ENCODE measurements at places on chromosomes 1 and 21.

DNA sequence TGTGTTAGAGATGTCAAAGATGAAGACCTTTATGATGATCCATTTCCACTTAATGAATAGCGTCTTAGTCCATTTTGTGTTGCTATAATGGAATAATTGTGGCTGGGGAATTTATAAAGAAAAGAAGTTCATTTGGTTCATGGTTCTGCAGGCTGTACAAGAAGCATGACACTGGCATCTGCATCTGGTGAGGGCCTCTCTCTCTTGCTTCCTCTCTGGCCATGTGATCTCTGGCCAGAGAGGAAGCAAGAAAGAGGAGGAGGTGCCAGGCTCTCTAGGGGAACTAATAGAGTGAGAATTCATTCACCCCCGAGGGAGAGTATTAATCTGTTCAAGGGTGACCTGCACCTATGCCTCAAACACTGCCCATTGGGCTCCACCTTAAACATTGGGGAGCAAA is 242.8 kb downstream of the DISC1 start:
- no peak for DNase-seq

- peak; percentile 37 for DNase-seq
Observed at GRCh38 chr1:93080179-93080823, 1.2 kb downstream of the MTF2 start.

DNA sequence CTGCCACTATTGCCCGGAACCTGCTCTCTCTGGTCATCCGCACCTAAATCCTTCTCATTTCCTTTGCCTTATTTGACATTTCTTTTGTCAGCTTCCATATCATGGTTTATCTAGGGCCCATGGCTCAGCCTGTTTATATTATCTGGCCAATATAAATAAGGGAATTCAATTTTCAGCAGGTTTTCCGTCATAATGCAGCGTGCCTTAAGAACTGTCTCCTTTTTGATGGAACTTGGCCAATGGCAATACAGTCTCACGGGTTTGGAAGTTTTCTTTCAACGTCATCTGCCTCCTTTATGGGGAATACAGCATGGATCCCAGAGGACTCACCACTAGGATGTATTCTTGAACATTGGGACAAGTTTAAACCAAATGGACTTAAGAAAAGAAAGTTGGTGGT is 77.8 kb upstream of the KIAA0040 start:
- DNase-seq, result no peak

DNA sequence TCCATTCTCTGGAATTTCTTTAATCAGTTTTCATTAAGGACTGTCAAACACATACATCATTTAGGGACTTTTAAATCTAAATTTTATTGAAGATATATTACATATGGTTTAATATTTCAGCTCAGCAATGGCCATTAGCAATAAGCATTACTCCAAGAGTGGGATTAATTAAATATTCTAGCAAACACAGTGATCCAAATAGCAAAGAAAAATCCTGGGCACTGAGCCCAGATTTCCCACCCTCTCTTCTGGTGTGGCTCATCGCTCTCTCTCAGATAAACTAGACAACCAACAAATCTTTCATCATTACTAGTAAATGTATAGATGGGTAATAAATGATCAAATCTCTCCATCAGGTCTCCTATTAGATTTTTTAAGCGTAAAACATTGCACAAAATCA is 53.5 kb upstream of the FOXD3 start:
- no peak for DNase-seq

DNA sequence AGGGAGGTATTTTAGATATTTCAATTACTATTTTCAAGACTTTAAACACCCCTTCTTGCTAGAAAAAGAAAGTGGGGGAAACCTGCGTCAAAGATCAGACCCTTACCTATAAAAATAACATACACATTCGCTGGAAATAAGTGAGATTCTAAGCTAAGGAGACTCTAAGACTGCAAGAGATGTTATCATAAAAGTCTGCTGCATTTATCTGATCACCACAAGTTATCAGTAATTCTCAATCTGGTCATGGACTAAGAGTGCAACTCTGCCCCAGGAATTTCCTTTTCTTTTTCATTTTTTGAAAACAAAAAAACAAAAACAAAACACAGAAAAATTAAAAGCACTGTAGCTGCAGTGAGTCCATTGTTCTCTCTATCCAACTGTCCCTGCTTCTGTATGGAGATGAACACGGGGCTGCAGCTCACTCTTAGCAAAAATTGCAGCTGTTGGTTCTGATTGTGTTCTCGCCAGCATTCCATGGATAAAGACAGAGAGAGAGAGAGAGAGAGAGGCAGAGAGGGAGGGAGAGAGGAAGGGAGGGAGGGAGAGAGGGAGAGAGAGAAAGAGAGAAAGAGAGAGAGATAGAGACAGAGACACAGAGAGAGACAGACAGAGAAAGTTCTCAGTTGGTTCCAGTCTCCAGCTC is 14.1 kb downstream of the XKR8 start:
- DNase-seq, result no peak

DNA sequence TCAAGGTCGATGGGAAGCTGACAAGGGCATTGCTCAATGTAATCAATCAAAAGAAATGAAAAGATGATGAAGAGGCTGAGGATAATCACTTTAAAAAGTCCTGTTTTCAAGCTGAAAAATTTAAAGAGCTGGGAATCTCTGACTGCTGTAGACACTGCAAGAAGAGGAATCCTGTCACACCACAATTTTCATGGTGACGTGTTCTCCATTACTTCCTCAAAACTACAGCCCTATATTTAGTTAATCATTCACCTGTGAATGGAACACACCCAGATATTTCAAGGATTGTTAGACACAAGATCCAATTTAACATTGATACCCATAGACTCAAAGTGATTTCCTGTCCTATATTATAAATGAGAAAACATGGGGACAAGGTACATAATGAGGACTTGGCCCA is 1048.3 kb downstream of the AMY1C start:
- no peak for DNase-seq

- DNase-seq, result no peak
Observed at GRCh38 chr1:20956272-20956671, 169.2 kb upstream of the HP1BP3 start.

All from NCI-H146 (cell line).